ENCODE measurements at places on chromosomes 2 and 18.

GRCh38 chr18:34077599-34077998 lies 147.1 kb downstream of the NOL4 start:
- no peak for DNase-seq

DNA sequence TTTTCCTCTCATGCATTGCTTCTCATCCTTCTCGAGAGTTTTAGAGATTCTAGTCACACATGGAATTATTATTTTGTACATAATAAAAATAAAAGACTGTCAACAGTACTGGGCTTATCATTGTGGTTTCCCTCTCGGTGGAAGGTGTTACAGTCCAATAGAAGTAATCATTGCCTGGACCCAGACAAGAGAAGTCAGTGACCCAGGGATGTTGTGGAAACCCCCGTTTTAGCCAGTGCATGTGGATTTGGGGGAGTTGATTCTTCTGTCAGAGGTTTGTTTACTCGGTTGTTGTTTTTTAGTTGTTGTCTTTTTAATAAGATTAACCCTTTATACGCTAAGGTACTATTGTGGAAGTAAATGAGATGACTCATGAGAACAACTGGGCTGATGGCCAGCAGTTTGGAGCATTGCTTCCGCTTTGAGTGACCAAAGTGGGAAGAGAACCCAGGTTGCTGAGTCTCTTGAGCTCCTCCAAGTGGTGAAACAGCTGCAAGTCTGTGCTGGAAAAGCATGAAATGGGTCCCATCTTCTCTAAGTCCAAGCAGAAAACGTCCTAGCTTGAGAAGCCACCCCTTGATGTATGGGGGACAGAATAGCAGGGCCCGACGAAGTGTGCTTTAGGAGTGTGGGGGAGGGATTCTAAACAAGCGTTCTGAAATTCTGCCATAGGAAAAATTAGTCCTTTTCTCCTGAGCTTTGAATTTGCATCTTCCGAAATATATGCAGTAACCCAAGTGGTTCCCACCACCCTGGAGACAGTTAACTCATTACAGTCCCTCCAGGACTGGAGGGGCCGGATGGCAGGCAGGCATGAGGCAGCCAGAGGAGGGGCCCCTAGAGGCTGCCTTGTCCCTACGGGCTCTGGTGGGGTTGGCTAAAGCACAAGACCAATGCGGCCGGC lies 61.8 kb upstream of the GPR45 start:
- no peak for DNase-seq

DNA sequence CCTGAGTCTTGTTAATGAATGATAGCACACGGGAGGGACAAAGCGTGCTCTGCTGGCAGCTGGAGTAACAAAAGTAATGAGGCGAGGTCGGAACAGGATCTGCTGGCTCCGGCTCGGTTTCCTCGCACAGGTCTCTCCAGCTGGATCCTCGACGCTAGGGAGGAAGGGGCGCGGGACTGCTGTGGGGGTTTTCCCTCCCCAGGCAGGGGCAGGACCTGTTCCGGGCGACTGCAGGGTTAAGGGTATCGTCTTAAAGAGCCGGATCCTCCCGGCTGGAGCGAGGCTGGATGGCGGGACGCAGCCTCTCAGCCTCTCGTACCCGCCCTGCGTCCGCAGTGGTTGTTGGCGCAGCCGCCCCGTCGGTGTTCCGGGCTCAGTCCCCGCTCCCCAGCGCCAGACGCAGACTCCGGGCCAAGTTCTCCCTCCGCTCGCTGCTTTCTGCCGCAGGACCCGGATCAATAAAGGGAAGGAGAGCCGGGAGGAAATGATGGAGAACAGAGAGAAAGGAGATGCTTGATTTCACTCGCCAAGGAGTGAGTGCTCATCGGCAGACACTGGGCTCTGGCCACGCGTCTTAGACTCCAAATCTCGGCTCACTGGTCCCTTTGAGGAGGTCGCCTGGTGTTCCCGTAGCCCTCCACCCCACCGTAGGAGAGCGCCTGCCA lies 1.1 kb upstream of the LIPG start:
- DNase-seq = peak; percentile 4

GRCh38 chr2:156539086-156539860 lies 103.1 kb downstream of the GPD2 start:
- DNase-seq = no peak

DNA sequence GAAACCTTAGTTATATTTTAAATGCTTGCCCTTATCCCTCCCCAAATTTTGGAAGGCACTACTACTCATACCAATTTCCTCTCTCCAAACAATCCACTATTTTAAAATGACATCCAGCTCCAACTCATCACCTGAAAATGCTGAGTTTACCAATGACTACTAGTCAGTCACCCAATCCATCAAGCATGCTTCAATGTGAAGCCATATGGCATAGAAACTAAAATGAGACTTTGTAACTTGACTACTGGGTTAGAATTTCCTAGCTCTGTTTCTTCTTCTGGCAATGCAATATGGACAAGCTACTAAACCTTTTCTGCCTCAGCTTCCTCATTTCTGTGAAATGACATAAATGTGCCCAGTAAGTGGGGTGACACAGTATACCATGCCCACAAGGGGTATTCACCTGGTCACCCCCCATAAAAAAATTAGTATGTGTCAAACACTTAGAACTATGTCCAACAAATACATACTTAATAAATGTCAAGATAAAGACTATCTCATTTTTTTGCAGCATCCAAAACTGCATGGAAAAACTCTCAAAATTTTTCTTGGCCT lies 10.0 kb upstream of the STPG4 start:
- DNase-seq = no peak

Data from stimulated activated CD4-positive, alpha-beta T cell treated with anti-CD3 and anti-CD28 coated beads, Interleukin-12 subunit alpha, Interleukin-12 subunit beta, amount 100 ng/mL, for 24 hours (primary cell).